Activated CD4-positive, alpha-beta T cell treated with anti-CD3 and anti-CD28 coated beads, Interleukin-2, amount 10 ng/mL, durations not matched to agents 24 days and 14 days (primary cell): ENCODE measurements at places on chromosomes 5 and 9.

DNA sequence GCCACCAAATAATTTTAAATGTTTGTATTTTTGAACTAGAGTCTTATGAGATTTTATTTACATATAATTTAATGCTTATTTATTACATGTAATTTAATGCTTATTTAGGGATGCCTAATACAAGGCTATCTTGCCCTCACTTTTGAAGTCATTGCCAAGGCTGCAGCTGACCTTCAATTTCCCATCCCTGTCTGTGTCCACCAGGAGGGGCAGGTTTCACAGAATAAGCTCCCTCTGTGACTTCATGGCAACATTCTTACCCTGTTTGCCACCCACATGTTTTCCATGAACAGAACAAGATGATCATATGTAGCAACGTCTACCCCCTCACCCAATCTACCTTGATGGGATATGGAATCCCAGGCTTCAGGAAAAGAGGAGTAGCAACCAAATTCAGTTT is 27.0 kb downstream of the C5 start:
- no peak overlapping the region for H3K4me3 ChIP-seq
- H3K4me1 ChIP-seq: no peaks in the 10 kb centered on the region
- no peaks in the 10 kb centered on the region for H3K36me3 ChIP-seq
- peaks cover 7% of the 10 kb centered on the region for H3K27me3 ChIP-seq
- DNase-seq: no peak
- H3K27ac ChIP-seq: no peak overlapping the region

GRCh38 chr5:67200809-67201562 is 4.4 kb upstream of the CD180 start:
- H3K4me1 ChIP-seq: peaks cover 68% of the 10 kb centered on the region
- H3K4me3 ChIP-seq: peak overlapping the region; percentile 21
- no peaks in the 10 kb centered on the region for H3K27me3 ChIP-seq
- no peak overlapping the region for H3K27ac ChIP-seq
- peaks cover 23% of the 10 kb centered on the region for H3K36me3 ChIP-seq
- no peak for DNase-seq

DNA sequence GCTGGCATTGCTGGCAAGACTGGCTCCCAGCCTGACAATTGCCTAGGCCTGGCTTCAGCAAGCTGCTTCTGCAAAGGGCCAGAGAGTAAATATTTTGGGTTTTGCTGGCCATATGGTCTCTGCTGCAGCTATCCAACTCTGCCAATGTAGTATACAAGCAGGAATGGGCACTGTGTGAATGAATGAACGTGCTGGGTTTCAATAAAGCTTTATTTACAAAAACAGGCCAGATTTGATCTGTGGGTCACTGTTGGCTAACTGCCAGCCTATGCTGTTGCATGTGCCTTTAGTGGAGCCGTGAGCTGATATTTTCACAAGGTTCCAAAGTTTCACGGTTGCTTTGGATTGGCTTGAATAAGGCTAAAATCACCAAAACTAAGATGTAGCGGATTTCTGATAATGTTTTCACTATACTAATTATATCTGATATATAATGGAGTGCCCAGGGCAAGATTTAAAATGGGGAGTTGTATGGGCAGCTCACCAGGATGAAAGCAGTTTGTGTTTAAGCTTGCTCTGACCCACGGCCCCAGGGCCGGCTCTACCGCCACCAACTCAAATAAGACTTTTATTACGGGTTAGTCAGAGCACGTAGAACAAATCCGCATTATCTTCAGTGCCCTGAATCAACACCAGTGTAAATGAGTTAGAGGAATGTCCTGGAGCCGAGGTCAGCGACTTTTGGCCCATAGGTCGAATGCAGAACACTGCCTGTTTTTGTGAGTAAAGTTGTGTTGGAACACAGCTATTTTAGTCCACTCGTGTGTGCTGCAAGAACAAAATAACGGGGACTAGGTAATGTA is 98.6 kb upstream of the DAP start:
- no peak for DNase-seq
- no peak overlapping the region for H3K4me3 ChIP-seq
- H3K4me1 ChIP-seq: no peaks in the 10 kb centered on the region
- H3K36me3 ChIP-seq: no peaks in the 10 kb centered on the region
- no peak overlapping the region for H3K27ac ChIP-seq
- peaks cover 22% of the 10 kb centered on the region for H3K27me3 ChIP-seq

DNA sequence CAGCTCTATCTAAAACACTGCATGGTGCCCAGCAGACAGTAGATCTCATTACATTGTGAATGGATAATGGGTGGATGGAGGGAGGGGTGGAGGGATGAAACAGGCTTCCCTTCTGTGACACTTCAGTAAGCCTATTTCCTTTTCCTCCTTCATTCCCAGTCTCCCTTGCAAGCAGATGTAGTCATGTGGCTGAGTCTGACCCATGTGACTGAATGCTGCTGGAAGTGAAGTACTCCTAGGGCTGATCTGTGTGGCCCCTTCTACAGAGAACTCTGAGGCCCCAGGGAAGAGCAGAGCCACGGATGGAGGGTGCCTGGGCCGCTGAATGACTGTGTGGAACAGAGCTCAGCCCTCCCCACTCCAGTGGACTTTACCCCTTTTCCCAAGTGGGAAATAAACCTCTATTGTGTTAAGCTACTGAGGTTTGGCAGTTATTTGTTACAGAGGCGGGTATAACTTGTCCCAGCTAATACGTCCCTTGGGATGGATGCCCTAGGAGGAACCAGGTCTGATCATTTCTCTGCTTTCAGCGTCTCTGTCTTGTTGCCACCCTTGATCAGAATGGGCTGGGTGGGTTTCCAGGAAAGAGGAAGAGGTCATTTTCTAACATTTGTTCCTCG is 176.1 kb upstream of the MVB12B start:
- no peaks in the 10 kb centered on the region for H3K36me3 ChIP-seq
- no peak overlapping the region for H3K4me3 ChIP-seq
- H3K27me3 ChIP-seq: peaks cover 17% of the 10 kb centered on the region
- DNase-seq: no peak

GRCh38 chr9:35651956-35652828 is 1.5 kb upstream of the SIT1 start:
- H3K4me1 ChIP-seq: peaks cover 52% of the 10 kb centered on the region
- peak overlapping the region; percentile 51 for H3K27ac ChIP-seq
- peaks cover 3% of the 10 kb centered on the region for H3K27me3 ChIP-seq
- DNase-seq: no peak
- peaks cover 14% of the 10 kb centered on the region for H3K36me3 ChIP-seq

- H3K27me3 ChIP-seq: no peaks in the 10 kb centered on the region
- no peaks in the 10 kb centered on the region for H3K36me3 ChIP-seq
- no peaks in the 10 kb centered on the region for H3K4me1 ChIP-seq
Observed at GRCh38 chr9:126125992-126126409, 200.6 kb upstream of the MVB12B start.

GRCh38 chr5:158992037-158992740 is 107.5 kb downstream of the EBF1 start:
- H3K27ac ChIP-seq: no peak overlapping the region
- H3K4me1 ChIP-seq: no peaks in the 10 kb centered on the region
- H3K4me3 ChIP-seq: no peak overlapping the region
- no peaks in the 10 kb centered on the region for H3K36me3 ChIP-seq

DNA sequence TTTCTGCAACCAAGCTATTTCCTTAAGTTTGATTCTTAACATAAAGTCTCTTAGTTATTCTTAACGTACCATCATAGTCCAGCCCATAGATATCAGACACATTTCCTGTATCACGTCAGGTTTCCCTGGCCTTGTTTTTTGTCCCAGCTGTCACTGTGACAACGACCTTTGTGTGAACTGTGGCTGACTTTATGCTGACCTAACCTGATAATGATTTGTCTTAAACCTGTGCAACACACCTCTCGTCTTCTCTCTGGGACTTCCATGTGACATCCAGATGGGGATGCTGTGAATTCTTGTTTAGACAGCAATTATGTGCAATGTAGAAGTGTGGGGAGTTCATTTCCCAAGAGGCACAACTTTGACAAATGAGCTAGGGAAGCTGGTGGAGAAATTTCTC is 662.8 kb downstream of the PTPRD start:
- H3K4me1 ChIP-seq: no peaks in the 10 kb centered on the region
- no peak for DNase-seq
- H3K27me3 ChIP-seq: no peaks in the 10 kb centered on the region
- no peaks in the 10 kb centered on the region for H3K36me3 ChIP-seq
- H3K27ac ChIP-seq: no peak overlapping the region

- no peak for DNase-seq
- no peaks in the 10 kb centered on the region for H3K4me1 ChIP-seq
- H3K27me3 ChIP-seq: no peaks in the 10 kb centered on the region
- H3K27ac ChIP-seq: no peak overlapping the region
Observed at GRCh38 chr5:17317473-17317872, 100.0 kb downstream of the BASP1 start.

DNA sequence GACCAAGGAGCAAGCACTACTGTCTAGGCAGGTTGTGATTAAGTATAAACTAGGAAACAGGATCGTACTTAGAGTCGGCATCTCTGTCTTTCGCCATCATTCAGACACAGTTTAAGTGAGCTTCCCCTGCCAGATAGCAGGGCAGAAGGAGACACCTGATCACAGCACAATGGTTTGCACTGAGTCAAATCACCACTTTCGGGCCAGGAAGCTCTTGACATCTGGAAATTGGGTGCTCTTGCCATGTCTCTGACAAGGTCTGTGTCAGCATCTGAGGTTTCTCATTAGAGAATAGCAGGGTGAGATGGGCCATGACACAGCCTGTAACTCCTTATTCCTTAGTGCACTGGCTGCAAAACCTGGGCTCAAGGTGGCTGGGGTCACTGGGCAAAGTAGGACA is 8.3 kb downstream of the ADRB2 start:
- H3K27me3 ChIP-seq: peaks cover 30% of the 10 kb centered on the region
- H3K4me3 ChIP-seq: no peak overlapping the region
- H3K27ac ChIP-seq: no peak overlapping the region
- H3K4me1 ChIP-seq: peaks cover 2% of the 10 kb centered on the region
- no peaks in the 10 kb centered on the region for H3K36me3 ChIP-seq
- no peak for DNase-seq

GRCh38 chr5:96691503-96692303 is 29.5 kb downstream of the CAST start:
- DNase-seq: no peak
- no peaks in the 10 kb centered on the region for H3K27me3 ChIP-seq
- H3K4me3 ChIP-seq: no peak overlapping the region
- H3K27ac ChIP-seq: no peak overlapping the region

DNA sequence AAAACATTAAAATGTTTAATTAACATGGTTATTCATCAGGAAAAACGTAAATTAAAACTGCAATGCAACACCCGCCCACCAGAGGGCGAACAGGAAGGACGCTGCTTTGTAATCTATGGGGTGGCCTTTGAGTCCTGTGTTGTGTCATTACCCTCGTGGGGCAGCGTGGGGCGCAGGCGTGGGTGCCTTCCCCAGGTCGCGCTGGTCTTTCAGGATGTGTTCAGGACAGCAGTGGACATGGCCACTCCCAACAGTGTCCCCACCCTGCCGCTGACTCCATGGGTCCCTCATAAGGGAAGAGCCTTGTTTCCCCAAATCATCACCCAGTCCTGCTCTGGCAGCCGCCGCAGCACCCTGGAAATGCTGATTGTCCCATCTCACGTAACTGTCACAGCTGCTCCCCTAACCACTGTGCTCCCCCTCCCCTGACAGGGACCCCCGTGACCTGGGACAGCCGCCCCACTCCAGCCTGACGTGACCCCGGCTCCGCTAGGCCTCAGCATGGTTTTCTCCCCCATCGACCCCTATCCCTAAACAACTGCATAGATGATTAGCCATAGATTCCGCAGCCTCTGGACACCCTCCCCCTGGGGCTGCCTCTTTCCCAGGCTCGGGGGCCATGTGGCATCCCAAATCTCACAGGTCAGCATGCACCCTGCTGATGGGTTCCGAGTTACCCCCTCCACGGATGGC is 36.4 kb downstream of the GLT6D1 start:
- no peak overlapping the region for H3K4me3 ChIP-seq
- H3K36me3 ChIP-seq: no peaks in the 10 kb centered on the region
- H3K4me1 ChIP-seq: no peaks in the 10 kb centered on the region
- peak; percentile 87 for DNase-seq
- no peak overlapping the region for H3K27ac ChIP-seq

DNA sequence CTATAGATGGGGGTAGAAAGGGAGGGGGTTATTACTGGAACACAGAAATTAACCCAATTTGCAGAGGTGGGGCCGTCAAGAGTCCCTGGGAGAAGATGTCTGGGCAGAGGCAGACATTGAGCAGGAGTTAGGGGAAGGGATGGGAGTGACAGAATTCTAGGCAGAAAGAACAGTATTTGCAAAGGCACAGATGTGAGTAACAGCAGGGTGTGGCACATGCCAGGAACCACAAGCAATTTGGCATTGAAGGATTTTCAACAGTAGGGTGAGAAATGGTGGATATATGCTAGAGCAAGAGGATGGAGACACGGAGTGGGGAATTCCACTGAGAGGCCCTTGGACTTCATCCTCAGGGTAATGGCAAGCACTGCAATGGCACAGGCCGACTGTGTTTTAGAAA is 71.6 kb upstream of the FRRS1L start:
- H3K36me3 ChIP-seq: no peaks in the 10 kb centered on the region
- no peaks in the 10 kb centered on the region for H3K4me1 ChIP-seq
- peaks cover 43% of the 10 kb centered on the region for H3K27me3 ChIP-seq
- H3K4me3 ChIP-seq: no peak overlapping the region
- no peak overlapping the region for H3K27ac ChIP-seq

GRCh38 chr5:177131352-177132135 is 2.0 kb upstream of the NSD1 start:
- peak; percentile 61 for DNase-seq
- peak overlapping the region; percentile 82 for H3K27ac ChIP-seq
- H3K4me1 ChIP-seq: peaks cover 42% of the 10 kb centered on the region
- no peaks in the 10 kb centered on the region for H3K27me3 ChIP-seq
